T-helper 1 cell treated with Interleukin-12 subunit alpha and Interleukin-12 subunit beta and Interleukin-4 antibody, amounts not matched to agents 30 ng/mL and 1 ng/mL, for 36 hours (primary cell): ENCODE measurements at places on chromosomes 16 and 17. TPM values are rescaled to one million over a fixed set of nuclear protein-coding genes. Genes with fewer than 3 reads are reported as not detected.

The RNF227 gene
- total RNA-seq: 2.9 and 3.9 TPM in 2 replicates

The ADGRG1 gene
- total RNA-seq: 3.9 and 4.5 TPM in 2 replicates

The FBXO39 gene
- 5.5 and 6.4 TPM in 2 replicates for total RNA-seq

The CACNG4 gene
- not detected in 2 replicates for total RNA-seq

The PNMT gene
- total RNA-seq: not detected in 2 replicates
